ENCODE measurements at places on chromosomes 12 and 14.

GRCh38 chr12:64160021-64160710 is 61.9 kb downstream of the KICS2 start:
- no peak for DNase-seq

GRCh38 chr14:52730709-52731111 is 744 bp downstream of the STYX start:
- DNase-seq = peak; percentile 28

GRCh38 chr14:51539571-51540037 is 112.1 kb upstream of the FRMD6 start:
- DNase-seq = no peak

DNA sequence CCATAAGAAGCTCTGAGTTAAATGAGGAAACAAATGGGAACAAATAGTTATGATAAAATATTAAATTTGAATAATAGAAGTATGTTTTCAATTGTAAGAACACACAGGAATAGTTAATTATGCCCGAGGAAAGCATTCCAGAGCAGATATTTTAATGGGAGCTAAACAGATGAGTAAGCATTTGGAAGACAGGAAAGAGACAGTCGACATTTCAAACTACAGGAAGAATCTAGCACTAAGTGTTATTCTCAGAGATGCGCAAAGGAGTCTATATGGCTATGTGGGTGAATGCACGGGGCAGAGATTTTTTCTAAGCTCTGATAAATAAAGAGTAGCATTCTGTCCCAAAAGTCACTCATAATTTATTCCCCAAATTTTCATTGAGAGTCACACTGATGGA is 64.5 kb upstream of the SSTR1 start:
- no peak for DNase-seq

- no peak for DNase-seq
These were observed 25.0 kb downstream of the AMN start for GRCh38 chr14:102947321-102948103.

DNA sequence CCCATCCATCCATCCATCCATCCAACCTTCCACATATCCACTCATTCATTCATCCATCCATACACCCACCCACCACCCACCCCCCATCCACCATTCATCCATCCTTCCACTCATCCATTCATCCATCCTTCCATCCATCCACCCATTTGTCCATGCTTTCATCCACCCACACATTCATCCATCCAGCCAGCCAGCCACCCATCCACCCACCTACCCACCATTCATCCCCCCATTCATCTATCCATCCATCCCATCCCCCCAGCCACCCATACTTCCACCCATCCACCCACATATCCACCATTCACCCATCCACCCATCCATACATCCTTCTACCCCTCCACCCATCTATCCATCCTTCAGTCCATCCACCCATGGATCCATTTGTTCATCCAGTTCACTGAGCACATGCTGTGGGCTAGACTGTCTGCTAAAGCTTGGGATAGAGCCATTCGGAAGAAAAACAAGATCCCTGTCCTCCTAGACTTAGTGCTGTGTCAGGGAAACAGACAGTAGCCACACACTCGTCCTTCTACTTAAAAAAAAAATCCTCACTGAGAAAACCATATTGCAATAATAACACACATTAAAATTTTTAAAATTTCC is 377.5 kb downstream of the ADGRD1 start:
- no peak for DNase-seq
